ENCODE measurements at places on chromosomes 3 and 15. TPM values are rescaled to one million over a fixed set of nuclear protein-coding genes. Genes with fewer than 3 reads are reported as not detected.

Gene ATP10A
- total RNA-seq = 15.9 TPM

Gene SNAP23
- 43.1 TPM for total RNA-seq

Gene TRH
- not detected for total RNA-seq

Gene MME
- not detected for total RNA-seq

Gene CYP19A1
- total RNA-seq = not detected

Gene OR5H1
- total RNA-seq = not detected

Gene GOLGA8S
- not detected for total RNA-seq

DNA sequence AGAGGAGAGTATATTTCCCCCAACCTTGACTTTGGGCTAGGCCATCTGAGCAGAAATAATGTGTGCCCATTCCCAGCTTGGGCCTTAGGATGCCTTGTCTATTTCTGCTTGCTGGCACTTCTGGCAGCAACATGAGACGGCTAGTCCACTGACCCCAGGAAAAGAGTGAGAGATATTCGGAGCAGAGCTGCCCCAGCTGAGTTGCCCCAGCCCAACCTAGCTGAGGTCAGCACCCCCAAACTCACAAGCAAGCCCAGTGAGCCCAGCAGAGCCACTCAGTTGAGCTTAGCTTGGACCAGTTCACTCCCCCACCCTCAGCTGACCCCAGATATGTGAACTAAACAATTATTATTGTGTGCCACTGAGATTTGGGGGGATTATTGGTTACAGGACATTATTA, 20.2 kb downstream of the ITGA11 start:
- H3K4me1 ChIP-seq = no peaks in the 10 kb centered on the region
- no peak overlapping the region for H3K4me3 ChIP-seq
- no peaks in the 10 kb centered on the region for H3K27me3 ChIP-seq
- H3K36me3 ChIP-seq = no peaks in the 10 kb centered on the region
- H3K27ac ChIP-seq = no peak overlapping the region

- H3K4me1 ChIP-seq = no peaks in the 10 kb centered on the region
- DNase-seq = no peak
- H3K27me3 ChIP-seq = peaks cover 5% of the 10 kb centered on the region
- H3K36me3 ChIP-seq = no peaks in the 10 kb centered on the region
These were observed 104.5 kb downstream of the PLXNA1 start for GRCh38 chr3:127087441-127087840.

DNA sequence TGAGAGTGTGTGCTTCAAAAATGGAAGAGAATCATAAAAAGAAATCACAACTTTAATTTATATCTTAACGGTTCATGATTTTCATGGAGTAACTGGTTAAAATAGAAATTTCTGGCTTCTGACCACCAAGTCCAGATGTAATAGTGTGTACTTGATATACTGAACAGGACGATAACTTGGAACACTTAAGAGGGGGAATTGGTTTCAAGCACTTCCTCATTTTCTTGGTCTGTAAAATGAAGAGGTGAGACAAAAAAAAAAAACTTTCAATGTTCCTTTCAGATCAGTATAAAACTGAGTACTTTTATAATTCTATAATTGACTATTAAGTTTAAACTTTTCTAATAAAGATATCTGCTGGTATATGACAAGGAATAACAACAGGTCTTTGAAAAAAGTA, 64.0 kb upstream of the TRA2B start:
- H3K36me3 ChIP-seq = no peaks in the 10 kb centered on the region
- H3K4me3 ChIP-seq = no peak overlapping the region
- H3K4me1 ChIP-seq = peaks cover 13% of the 10 kb centered on the region
- no peak overlapping the region for H3K27ac ChIP-seq

- no peak for DNase-seq
- H3K36me3 ChIP-seq = no peaks in the 10 kb centered on the region
- no peak overlapping the region for H3K27ac ChIP-seq
- no peaks in the 10 kb centered on the region for H3K4me1 ChIP-seq
- no peaks in the 10 kb centered on the region for H3K27me3 ChIP-seq
These were observed 342.9 kb downstream of the IL20RB start for GRCh38 chr3:137300703-137301102.

DNA sequence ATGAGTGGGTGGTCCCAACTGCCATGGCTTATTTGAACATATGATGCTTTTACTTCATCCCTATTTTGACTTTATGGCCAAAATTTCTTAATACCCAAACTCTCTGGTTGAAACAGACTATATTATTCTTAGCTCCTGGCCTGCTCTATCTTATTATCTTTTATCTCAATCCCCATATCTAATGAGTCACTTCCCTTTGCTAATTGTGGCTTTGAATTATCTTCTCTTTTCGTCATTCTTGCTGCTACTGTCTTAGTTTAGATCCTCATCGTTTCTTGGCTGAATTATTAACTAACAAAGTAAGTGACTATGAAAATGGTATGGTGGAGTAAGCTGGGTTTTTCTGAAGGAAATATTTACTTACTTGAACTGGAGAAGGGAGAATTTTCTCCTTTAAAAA, 28.2 kb upstream of the DNAJC19 start:
- H3K27me3 ChIP-seq = peaks cover 4% of the 10 kb centered on the region
- H3K36me3 ChIP-seq = no peaks in the 10 kb centered on the region
- H3K27ac ChIP-seq = no peak overlapping the region
- no peak for DNase-seq
- H3K4me1 ChIP-seq = no peaks in the 10 kb centered on the region

GRCh38 chr3:37562876-37563275, 298.8 kb upstream of the CTDSPL start:
- H3K27me3 ChIP-seq = peaks cover 2% of the 10 kb centered on the region
- H3K4me1 ChIP-seq = no peaks in the 10 kb centered on the region
- H3K4me3 ChIP-seq = no peak overlapping the region
- H3K27ac ChIP-seq = no peak overlapping the region

GRCh38 chr3:36244728-36245127, 135.6 kb upstream of the STAC start:
- no peaks in the 10 kb centered on the region for H3K27me3 ChIP-seq
- no peaks in the 10 kb centered on the region for H3K4me1 ChIP-seq
- no peaks in the 10 kb centered on the region for H3K36me3 ChIP-seq
- no peak overlapping the region for H3K27ac ChIP-seq
- no peak overlapping the region for H3K4me3 ChIP-seq
- DNase-seq = no peak

DNA sequence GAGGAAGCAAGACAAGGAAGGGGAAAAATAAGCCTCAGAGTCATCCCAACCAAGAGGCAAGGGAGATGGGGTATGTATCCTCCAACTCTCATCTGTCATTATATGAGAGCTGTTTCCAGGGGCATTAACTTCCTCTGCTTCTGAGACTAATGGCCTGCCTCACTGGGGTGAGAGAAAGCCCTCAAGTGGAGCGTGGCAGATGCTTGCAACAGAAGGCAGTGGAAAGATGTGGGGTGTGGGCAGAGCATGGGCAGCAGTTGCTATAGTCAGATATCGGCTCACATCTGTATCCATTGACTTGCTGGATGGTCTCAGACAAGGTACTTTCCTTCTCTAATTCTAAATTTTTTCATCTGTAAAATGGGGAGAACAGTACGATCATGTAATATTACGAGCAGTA, 81.7 kb upstream of the PLCL2 start:
- H3K36me3 ChIP-seq = no peaks in the 10 kb centered on the region
- no peaks in the 10 kb centered on the region for H3K27me3 ChIP-seq
- DNase-seq = no peak
- peaks cover 17% of the 10 kb centered on the region for H3K4me1 ChIP-seq

GRCh38 chr3:143502081-143502480, 346.2 kb downstream of the SLC9A9 start:
- H3K27ac ChIP-seq = no peak overlapping the region
- DNase-seq = no peak
- no peaks in the 10 kb centered on the region for H3K4me1 ChIP-seq

- H3K4me3 ChIP-seq = no peak overlapping the region
- H3K27me3 ChIP-seq = no peaks in the 10 kb centered on the region
- H3K4me1 ChIP-seq = no peaks in the 10 kb centered on the region
- no peak for DNase-seq
- H3K27ac ChIP-seq = no peak overlapping the region
These were observed 415.8 kb upstream of the GOLIM4 start for GRCh38 chr3:168511428-168512014.

- peaks cover 4% of the 10 kb centered on the region for H3K4me1 ChIP-seq
- no peak for DNase-seq
- no peak within 1 kb of the TSS for H3K27ac ChIP-seq
- H3K36me3 ChIP-seq = no peaks in the 10 kb centered on the region
These were observed at the start of gene COL6A5 for GRCh38 chr3:130345487-130346079. COL6A5 (plus strand) TSS chr3:130345672; CDS start chr3:130373639, 27,967 bp downstream.

DNA sequence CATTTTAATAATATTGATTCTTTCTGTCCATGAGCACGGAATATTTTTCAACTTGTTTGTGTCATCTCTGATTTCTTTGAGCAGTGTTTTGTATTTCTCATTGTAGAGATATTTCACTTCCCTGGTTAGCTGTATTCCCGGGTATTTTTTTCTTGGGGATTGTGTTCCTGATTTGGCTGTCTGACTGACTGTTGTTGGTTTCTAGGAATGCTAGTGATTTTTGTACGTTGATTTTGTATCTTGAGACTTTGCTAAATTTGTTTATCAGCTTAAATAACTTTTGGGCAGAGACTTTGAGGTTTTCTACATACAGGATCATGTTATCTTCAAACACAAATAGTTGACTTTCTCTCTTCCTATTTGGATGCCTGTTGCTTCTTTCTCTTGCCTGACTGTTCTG, 418.8 kb upstream of the ALCAM start:
- no peaks in the 10 kb centered on the region for H3K4me1 ChIP-seq
- peaks cover 1% of the 10 kb centered on the region for H3K27me3 ChIP-seq
- H3K27ac ChIP-seq = no peak overlapping the region
- H3K4me3 ChIP-seq = no peak overlapping the region
